Caudate nucleus (tissue), 63 donors: ENCODE measurements at places on chromosomes 3 and 15.

DNA sequence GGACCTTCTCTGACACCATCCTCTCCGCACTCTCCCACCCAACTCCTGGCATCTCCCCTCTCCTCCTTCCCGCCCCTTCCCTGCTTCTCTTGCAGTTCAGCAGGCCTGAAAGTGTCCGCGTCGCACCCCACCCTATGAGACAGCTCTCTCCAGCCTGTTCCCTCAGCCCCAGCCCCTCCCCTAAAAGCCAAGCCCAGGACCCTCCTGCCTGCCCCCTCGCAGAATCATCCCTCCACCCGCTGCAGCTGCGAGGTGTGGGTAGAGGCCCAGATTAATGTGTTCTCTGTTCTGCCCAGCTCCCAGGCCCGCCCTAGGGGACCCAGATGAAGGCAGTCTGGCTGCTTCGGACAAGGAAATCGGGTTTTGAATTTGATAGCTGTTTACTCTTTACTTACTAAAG, 410 bp downstream of the PRR23E start:
- DNase-seq, result no peak

DNA sequence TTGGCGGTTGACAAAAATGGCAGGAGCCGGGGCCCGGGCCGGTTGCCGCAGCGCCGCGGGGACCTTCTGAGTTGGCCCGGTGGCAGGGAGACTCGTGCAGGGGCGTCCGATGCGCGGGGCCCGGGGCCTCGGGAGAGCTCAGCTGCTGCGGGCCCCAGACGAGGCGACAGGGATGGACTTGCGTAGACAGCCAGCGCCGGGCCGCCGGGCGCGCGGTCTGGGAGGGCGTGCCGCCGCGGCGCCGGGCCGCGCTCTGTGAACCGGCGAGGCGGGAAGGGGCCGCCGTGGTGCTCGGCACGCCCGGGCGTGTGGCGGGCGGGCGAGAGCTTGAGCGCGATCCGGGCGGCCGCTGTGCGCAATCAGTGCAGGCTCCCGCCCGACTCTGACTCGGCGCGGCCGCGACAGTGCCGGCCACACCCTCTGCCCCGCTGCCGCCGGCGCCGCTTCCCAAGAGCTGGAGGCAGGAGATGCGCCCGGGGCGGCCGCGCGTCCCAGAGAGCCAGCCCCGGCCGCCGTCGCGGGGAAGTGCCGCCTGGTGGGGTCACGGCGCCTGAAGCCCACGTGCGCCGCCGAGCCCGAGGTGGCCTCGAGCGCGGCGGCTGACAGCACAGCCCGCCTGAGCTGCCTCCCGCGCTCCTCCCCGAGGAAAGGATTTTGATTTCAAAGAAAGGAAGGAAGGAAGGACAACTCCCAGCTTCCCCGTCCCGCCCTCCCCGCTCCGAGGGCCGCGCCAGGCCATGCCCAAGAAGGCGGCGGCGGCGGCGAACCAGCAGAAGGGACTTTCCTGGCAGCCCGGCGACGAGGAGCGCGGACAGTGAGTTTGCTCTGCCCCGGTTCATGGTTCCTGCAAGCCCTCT, 657 bp downstream of the TLNRD1 start:
- DNase-seq, result no peak

DNA sequence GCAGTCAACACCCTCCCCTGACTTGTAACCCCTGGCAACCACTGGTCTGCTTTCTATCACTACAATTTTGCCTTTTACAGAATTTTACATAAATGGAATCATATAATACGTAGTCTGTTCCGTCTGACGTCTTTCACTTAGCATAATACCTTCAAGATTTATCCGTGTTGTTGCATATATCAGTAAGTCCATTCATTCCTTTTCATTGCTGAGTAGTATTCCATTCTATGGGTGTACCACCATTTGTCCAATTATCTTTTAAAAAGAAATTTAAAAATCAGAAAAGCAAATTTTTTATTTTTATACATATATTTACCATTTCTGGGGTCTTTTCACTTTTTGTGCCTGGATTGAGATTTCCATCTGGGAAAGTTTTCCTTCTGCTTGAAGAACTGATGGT, 35.5 kb downstream of the NOX5 start:
- no peak for DNase-seq

- no peak for DNase-seq
Observed at GRCh38 chr3:171257251-171258203, 202.7 kb downstream of the TNIK start.

- DNase-seq, result no peak
Observed at GRCh38 chr15:34109797-34110663, 8.1 kb downstream of the PGBD4 start.

DNA sequence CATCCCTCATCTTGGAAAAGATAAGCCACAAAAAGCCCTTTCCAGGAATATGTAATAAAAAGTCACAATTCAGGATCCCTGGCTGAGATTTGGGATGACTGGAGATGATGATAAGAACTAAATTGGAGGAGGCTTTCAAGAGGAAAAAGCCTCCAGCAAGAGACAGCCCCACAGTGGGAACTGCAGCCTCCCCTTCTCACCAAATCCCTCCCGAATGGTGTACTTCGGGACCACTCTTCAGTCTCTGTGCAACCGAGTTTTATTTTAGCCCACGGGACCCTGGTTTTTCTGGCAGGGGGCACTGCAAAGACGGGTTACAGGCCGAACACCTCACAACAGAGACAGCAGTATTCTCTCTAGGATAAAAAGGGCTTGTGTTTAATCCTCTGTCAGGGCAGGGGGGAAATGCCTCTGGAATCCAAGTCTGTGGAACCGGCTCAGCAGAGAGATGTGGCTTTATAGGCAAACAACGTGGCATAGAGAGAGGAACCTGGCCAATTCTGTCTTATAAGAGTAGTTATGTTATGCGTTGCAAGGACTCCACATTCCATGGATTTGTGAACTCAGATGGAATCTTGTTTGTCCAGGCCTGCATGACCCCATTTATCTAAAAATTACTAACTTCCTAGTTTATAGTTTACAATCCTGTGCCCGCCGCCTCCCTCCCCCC, 1.2 kb upstream of the LMCD1 start:
- peak; percentile 18 for DNase-seq

- no peak for DNase-seq
Observed at GRCh38 chr3:43317461-43318316, 31.3 kb downstream of the SNRK start.

- no peak for DNase-seq
Observed at GRCh38 chr3:21936207-21936606, 185.2 kb upstream of the ZNF385D start.

DNA sequence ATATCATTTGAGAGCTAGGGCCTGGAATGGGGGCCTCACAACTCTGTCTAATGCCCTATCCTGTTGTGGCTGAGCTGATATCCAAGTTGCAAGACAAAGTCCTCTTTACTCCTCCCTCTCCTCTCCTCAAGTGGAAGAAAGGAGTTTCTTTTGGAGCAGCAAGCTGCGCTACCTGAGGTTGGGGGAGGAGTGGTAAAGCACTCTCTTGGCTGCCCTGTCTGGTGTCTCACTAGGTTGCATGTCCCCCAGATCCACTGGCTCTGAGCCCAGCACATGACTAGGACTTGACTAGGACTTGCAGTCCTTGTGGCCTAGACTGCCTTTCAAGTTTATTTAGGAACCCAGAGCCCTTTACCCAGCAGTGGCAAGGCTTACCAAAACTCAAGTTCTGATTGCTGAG, 141.1 kb upstream of the SETMAR start:
- no peak for DNase-seq

DNA sequence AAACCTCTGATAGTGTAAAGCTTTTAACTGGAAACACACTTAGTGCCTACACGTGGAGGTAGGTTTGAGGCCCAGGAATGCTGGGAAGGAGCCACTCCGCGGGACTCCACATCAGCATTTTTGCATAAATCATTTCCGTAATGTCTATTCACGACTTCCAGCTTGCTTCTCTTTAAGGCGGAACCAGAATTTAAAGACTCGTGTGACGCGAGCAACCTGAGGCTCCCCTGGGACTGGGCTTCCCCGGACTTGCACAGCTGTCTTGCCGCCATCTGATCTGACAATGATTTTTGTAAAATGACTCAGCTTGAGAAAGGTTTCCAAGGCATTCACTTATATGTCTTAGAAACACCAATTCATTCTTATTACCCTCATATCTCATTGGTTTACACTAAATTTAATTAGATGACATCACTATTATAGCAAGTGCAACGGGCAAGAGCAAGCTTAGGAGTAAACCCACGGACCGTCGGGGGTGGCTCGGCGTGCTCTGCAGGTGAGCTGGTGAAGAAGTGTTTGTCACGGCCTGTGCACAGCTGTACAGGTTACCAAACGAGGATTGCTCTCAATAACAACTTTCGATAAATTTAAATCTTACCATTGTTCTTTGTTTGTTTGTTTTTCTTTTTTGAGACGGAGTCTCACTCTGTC, 95.2 kb downstream of the CHSY1 start:
- DNase-seq, result no peak

GRCh38 chr3:110677506-110677905, 394.1 kb upstream of the NECTIN3 start:
- no peak for DNase-seq

GRCh38 chr15:49712162-49712561, 91.3 kb downstream of the DTWD1 start:
- no peak for DNase-seq

DNA sequence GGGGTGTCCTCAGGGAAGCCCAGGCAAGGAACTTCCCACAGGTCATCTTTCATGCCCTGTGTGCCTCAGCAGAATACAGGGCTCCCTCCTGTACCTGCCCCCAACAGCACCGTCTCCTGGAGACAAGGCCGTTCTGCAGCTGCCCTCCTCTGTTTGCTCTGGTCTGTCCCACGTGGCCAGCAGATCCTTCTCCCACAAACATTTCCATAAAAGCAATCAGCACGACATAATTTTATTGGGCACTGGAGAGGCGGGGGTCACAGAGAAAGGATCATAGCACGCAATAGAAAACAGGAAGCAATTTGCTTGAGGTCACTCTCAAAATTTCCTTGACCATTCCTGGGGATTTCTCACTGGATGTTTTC, 29.4 kb downstream of the STARD5 start:
- DNase-seq, result no peak

GRCh38 chr3:120198305-120198878, 86.6 kb downstream of the GPR156 start:
- no peak for DNase-seq

GRCh38 chr3:81268526-81268925, 492.9 kb downstream of the GBE1 start:
- no peak for DNase-seq

GRCh38 chr15:60477916-60478565, 901 bp downstream of the ICE2 start:
- no peak for DNase-seq

DNA sequence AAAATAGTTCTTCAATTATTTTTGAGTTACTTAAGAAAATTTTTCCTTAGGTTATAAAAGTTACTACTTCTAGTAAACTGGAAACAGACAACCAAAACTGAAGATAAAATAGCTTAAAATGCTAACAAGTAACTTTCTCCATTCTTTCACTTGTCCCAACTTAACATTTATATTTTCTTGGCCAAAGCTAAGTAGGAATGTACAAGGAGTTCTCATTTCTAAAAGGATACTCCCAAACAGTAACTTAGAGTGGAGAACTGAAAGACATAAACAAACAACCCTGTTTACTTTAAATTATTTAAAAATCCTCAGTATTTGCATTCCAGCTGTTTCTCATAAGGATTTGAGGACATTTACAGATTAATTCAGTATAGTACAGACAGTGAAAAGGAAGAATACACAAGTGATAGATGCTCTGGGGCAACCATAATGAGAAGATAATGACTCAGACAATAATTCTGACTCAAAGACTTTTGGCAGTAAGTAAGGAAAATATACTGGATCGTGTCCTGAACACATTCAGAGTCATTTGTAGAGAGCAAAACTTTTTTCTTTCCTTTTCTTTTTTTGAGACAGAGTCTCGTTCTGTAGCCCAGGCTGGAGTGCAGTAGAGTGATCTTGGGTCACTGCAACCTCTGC, 29.2 kb upstream of the ANXA2 start:
- no peak for DNase-seq

GRCh38 chr15:63041974-63042876, at the start of gene TPM1:
TSS of gene TPM1 (plus strand) at chr15:63042747. CDS start at chr15:63042830, 83 bp downstream.
- DNase-seq, result peak; percentile 31

GRCh38 chr3:13347390-13347950, 72.7 kb downstream of the NUP210 start:
- no peak for DNase-seq

DNA sequence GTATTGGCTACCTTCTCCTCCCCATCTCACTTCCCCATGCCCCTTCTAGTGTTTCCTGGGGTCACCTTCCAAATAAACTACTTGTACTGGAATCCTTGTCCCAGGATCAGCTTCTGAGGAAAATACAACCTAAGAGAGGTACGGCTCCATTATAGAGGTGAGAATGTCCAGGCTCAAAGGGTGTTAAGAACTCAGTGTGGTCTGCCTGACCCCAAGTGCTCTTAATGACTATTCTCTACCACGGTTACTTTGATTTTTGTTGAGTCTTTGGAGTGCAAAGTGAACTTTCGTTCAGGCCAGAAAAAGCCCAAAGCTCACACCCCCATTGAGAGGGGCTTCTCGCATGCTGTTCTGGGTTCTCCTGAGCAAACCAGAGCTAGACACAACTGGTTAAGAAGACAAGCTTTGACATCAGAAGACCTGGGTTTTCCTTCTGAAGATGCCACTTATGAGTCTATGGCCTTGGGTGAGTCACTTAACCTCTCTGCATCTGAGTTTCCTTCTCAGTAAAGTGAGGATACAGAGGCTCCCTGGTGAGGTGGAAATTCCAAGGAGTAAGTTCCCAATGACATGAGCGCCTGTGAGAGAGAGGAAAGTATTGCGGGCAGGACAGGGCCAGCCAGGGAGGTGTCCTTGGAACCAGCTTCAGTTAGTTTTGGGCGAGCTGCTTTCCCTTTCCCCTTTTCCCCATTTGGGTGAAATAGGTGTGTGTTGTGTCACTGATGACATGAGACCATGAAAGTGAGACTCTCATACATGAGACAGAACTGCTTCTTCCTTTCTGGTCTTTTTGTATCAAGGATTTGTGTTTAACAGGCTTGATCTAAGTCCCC, 475.0 kb upstream of the PROK2 start:
- DNase-seq, result no peak

DNA sequence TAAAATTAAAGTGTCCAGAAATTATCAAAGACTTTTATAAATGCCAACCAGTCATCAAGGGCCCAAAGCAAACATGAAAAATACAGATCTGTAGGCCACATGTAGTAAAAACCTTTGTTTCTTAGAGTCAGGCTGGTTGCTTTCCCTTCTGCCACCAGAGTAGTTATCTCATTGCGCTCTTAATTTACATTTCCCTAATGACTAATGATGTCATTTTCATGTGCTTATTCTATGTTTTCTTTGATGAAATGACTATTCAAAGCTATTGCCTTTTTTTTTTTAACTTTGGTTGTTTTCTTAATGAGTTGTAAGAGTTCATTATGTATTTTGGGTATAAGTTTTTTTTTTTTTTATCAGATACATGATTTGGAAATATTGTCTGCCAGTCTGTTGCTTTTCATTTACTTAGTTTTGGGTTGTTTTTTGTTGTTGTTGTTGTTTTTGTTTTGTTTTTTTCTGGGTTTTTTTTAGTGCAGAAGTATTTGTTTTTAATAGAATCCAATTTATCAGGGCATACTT, 140.6 kb downstream of the HCN4 start:
- no peak for DNase-seq

DNA sequence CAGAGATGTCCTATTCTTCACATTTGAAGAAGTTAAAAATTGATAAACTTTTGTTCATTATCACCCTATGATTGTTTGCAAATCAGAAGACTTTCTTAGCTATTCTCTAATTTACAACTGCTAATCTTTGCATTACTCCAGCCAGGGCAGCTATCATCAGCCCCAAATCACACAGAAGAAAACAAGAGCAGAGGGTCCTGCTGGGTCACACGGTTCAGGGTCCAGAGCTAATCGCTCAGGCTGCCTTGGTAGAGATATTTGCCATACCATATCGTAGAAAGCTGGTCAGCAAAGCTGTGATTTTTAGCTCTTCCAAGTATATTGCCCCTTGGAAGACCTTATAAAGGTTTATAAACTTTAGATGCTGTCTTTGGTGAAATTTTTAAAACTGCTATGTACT, 181.4 kb downstream of the MAGI1 start:
- DNase-seq, result no peak
